Stimulated activated CD8-positive, alpha-beta memory T cell treated with anti-CD3 and anti-CD28 coated beads, Interleukin-12 subunit alpha, Interleukin-12 subunit beta, amount 100 ng/mL, for 4 hours (primary cell): ENCODE measurements at places on chromosomes 11 and 22.

DNA sequence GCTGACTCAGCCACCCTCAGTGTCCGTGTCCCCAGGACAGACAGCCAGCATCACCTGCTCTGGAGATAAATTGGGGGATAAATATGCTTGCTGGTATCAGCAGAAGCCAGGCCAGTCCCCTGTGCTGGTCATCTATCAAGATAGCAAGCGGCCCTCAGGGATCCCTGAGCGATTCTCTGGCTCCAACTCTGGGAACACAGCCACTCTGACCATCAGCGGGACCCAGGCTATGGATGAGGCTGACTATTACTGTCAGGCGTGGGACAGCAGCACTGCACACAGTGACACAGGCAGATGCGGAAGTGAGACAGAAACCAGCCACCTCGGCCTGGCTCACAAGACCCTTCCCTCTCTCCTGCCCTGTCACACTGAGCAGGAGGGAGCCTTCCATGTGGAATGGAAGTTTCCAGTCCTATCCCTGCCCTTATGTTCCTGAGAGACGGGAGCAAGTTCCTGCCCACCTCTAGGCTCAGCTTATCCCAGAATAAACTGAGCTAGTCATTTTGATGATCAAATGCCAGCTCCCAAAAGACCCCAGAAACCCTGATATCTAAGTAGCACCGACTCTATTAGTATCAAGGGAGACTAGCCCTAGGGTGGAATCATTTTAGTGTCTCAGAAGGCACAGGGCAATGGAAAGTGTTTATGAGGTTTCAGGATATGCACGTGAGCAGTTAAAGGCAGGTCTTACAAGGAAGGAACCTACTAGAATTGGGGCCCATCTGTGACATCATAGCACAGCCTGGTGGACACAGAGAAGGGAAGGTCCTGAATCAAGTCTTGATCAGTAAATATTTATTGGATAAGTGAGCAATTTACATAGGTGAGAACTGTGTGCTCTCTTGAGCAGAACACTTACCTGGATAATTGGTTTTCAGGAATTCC lies 6.3 kb upstream of the IGLL5 start:
- DNase-seq: no peak

DNA sequence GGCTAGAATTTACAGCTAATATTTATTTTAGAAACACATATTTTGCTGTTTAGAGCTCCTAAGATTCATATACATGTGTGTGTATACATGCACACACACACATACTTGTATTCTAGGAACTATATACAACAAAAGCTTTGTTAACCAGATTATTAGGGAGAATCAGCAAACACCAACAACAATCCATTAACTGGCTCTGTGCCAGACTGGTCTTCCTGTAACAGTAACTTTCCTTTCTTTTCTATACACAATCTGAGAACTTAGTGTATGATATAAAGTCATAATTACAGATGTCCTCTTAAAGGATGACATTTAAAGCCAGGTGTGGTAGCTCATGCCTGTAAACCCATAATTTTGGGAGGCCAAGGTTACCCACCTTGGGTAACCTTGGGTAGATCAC lies 49.5 kb upstream of the CLNS1A start:
- no peak for DNase-seq

DNA sequence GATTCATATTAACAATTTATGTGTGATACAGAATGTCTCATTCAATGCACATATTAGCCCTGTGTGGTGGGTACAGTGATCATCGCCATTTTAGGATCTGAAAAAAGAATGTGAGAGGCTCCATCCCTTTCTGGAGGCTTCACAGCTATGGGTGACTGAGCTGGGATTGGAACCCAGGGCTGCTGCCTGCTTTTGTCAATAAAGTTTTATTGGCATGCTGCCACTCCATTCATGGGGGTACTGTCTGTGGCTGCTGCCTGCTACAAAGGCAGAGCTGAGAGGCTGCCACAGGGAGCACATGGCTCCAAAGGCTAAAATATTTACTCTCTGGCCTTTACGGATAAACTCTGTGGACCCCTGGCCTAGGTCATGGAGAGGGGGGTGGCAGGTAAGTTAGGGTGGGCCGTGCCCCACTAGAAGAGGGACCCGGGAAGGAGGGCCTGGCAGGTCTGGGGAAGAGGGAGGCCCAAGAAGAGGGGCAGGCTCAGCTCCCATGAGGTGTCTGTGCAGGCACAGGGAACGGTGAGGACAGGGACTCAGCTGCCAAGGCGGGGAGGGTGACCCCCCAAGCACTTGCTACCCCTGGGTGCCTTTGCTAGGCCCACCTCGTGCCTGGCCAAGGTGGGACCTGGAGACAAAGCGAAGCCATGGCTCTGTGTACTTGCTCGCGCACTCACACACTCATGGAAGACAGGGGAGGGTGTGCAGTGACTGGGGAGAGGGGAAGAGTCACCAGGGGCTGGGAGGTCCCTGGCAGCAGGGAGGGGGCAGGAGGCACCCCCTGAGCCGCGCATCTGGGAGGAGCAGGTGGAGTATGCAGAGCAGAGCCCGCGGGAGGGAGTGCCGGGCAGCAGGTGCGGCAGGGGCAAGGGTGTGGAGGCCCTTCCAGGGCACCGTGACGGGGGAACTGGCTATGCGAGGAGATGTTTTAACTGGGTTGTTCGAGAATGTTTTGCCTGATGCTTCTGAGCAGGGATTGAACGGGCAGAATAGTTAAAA lies 335.3 kb downstream of the CTTN start:
- DNase-seq: no peak

DNA sequence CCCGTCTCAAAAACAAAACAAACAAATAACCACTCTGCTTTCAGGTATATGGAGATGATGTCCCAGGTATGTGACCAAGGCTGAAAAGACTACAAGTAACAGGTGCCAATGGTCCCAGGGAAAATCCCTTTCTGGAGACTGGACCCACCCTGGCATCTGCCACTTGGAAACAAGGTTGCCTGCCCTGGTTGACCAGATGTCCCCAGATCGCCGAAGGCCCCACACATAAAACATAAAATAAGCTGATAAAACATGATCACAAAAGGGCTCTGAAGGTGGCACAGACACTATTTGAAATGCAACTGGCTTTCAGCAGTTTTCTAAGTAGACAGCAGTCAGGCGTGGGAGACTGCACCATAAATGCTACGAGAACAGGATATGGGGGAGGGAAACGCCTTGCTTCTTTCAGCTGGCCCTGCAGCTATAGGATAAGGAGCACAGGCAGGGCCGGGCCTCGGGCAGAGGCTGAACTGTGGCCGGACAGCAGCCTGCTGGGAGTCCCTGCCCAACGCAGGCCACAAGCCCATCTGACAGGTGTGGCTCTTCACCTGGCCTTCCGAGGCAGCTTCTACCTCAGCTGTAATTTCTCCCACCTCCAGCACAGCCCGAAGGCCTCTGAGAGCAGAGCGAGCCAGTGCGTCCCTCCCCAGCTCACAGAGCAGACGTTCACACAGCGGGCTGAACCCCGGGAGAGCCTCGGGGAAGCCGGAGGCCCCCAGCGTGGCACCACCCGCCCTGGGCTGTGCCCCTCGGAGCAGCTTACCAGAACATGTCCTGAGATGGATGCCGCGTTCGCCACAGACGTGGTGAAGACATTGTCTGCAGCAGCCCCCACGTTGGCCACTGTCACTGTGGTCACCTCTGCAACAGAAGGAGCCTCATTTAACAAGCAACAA lies 4.0 kb downstream of the DEAF1 start:
- no peak for DNase-seq

DNA sequence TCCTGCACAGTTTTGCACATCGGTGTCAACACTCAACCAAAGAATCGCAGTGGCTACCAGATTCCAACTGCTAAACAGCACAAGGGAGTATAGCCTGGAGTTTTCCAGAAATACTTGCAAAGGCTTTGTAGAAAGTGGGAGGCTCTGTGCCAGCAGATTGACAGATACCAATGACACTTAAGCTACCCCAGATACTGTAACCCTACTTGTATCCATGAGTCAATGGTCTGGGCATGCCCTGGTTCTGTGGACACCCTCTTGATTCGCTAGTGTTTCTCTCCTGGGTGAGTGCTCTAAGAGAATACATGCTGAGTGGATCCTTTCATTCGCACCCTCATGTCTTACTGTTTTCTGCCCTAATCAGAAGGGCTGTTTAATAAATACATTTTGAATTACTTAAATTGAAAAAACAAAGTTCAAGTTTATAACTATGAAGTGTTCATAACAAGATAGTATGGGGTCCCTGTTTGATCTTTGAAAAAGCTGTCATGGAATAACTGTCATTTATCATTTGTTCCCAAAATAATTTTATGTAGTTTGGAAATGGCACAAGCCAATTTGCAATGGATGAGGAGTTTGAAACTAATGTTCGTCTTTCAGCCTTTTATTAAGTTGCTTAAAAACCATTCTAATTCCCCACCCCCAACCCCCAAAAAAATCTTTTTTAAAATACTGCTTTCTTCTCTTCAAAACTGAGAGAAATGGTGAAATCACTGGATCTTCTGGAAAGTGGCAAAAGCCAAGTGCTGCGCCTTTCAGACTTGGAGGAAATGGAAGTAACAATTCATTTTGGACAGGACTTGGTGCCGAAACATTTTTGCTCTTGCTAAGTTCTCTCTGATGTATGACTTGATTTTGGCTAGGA lies 600.5 kb upstream of the TENM4 start:
- no peak for DNase-seq

GRCh38 chr11:1254733-1255132 lies 31.9 kb downstream of the MUC5B start:
- DNase-seq: no peak

DNA sequence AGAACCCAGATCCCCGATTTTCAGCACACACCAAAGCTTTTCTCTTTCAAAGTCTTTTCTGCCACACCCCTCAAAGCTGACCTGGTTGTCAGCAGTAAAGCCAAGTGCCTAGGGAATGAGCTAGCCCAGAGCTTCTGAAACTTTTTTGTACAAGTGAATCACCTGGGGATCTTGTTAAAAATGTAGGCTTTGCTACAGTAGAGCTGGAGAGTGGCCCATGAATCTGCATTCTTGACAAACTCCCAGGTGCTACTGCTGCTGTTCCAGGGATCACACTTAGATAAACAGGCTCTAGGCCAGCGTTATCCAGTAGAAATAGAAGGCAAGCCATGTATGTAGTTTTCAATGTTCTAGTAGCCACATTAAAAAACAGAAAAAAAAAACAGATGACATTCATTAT lies 21.8 kb upstream of the NAV2 start:
- no peak for DNase-seq

GRCh38 chr11:34564807-34565241 lies 51.2 kb upstream of the ELF5 start:
- DNase-seq: no peak

DNA sequence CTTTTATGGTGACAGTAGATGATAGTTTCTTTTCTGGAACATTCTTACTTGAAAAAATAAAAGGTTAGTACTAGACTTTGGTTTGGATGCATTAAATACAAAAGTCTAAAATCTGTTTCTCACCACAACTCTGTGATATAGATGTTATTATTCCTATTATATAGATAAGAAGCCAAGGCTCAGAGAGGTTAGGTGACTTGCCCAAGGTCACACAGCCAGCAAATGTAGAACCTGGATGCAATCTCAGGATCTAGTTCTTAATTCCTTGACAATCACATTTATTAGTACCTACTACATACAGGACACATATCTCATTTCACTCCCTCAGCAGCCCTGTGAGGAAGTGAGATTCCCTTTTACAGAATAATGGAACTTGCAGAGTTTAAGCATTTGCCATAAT lies 26.3 kb upstream of the SMCO4 start:
- no peak for DNase-seq

DNA sequence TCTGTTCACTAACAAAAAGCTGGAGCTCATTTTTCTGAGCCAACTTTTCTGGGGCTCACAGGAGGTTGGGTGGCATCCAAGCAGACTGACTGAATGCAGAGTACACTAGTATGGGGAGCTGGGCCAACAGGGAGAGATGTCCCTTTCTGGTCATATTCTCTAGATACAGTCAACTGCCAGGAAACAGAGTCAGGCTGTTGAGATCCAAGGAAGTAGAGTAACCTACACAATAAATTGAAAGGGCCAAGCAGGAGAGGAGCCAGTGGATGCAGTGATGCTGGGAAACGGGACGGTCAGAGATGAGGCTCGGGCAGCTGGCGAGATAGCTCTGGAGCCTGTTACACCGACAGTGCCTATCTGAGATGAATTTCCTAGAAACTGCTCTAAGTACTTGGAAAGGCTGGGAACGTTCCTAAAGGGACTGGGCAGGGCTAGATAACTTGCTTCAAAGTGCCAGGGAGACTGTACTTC lies 71.1 kb downstream of the LARGE2 start:
- no peak for DNase-seq

DNA sequence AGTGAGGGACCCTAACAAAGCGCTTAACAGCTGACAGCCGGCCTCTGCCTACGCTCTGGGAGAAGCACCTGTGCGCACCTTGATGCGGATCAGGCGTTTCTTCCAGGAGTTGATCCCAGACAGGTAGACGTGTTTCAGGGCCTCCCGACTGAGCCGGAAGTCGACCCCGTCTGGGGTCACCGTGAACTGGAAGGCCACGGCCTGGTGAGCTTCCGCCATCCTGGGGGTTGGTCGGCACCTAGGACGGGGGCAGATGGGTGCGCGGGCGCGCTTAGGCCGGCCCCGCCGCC lies 585 bp downstream of the CPT1B start:
- DNase-seq: no peak

DNA sequence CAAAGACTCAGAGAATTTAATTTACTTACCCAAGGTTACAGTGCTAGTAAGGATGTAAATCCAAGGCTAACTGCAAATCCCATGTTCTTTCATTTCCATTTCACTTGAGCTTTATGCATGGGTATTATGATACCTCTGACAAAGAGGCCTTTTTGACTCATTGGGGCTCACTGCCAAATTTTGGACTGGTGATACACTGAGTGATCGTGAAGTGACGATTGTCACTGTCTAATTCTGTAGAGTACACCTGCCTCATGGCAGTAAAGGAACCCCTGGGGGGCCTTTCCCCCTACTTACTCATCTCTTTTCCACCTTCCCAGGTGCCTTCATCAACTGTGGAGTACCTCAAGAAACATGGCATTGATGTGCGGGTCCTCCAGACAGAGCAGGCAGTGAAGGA lies 50.9 kb downstream of the AAMDC start:
- no peak for DNase-seq

- DNase-seq: no peak
Observed at GRCh38 chr22:45553351-45554039, 50.8 kb downstream of the FBLN1 start.

DNA sequence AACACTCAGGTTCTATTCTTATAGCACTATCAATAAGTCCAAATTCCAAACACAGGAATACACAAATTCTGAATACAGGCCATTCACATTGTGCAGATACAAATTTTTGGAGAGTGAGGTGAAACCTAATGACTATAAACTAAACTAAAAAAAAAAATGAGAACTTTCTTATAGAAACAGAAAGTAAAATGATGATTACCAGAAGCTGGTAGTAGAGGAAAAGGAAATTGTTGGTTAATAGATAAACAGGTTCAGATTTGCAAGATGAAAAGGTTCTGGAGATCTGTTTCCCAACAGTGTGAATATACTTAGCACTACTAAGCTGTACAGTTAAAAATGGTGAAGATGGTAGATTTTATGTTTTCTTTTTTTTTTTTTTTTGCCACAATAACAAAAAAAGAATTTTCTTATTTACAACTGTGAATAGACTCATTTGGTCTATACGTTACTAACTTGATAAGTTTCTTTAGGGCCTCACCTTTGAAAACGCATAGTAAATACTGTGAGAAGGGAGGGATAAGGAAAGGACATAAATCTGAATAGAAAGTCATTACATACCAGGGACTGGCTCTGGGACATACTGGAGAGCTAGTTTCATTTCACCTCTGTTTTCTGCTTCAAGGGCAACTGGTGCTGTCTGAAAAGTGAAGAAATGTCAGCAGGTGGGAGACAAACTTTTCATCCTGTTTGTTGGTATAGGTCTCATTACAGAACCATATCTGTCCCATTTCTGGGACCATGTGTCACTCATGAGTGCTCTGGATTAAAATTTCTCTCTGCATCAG lies 14.2 kb upstream of the CCDC89 start:
- no peak for DNase-seq
